Activated T-helper 17 cell treated with anti-CD3 and anti-CD28 coated beads, Interleukin-2, amount 50 U/mL, for 72 hours (primary cell): ENCODE measurements at places on chromosomes 7 and 10.

DNA sequence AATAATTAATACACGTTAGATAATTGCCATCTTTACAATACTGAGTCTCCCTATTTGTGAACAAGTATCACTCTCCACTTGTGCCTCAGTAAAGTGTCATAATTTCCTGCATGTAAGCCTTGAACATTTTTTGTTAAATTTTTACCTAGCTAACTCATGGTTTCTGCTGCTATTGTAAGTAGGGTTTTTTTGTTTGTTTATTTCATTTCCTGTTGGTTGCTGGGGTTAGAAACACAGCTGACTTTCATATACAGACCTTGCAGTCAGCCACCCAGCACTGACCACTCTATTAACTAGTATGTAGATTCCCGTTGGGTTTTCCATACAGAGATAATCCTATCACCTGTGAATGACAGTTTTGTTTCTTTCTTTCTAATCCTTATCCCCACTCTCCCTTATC is 133.3 kb downstream of the MPP7 start:
- no peak for ATAC-seq

DNA sequence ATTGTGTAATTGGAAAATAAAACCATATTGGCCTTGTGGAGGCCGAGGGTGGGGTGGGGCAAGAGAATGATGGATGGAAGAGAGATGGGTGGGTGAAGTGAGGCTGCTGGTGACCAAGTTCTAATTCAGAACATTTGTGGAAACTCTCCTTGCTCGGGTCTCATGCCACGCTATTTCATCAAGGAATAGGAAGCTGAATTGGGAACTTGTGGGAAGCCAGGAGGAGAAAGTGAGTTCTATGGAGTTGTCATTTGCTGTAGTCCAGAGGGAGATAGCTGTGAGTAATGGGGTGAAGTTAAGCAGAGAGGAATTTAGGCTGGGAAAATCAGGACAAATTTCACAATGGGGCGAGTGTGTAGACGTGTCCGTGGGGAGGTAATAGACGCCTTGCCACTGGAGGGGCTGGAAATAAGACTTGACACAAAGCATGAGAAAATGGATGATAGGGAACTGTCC is 339.2 kb downstream of the LRMDA start:
- ATAC-seq, result no peak

- no peak for ATAC-seq
These were observed 27.3 kb upstream of the PFKP start for GRCh38 chr10:3040069-3040468.

DNA sequence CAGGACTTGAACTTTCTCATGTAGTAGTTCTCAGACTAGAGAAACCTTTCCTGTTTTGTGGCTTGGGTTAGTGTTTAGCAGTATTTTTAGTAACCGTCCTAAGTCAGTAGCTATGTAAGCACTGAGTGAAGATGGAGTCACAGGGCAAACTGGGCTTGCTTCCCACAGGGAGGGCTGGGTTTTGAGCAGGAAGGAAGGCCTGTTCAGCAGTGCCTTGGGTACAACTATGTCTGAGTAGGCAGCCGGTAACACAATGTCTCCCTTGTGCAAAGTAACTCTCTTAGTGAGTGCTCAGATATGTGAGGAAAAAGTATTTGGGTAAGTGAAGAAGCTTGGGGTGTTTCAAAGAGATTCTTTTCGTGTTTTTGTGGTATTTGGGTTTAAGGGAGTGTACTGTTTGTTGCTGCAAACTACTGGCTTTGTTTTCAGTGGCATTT is 96.4 kb downstream of the CCSER2 start:
- peak; percentile 78 for ATAC-seq

- ATAC-seq, result no peak
These were observed 12.1 kb downstream of the OPN1SW start for GRCh38 chr7:128763541-128763940.

GRCh38 chr10:10848488-10849111 is 169.1 kb upstream of the CELF2 start:
- no peak for ATAC-seq

DNA sequence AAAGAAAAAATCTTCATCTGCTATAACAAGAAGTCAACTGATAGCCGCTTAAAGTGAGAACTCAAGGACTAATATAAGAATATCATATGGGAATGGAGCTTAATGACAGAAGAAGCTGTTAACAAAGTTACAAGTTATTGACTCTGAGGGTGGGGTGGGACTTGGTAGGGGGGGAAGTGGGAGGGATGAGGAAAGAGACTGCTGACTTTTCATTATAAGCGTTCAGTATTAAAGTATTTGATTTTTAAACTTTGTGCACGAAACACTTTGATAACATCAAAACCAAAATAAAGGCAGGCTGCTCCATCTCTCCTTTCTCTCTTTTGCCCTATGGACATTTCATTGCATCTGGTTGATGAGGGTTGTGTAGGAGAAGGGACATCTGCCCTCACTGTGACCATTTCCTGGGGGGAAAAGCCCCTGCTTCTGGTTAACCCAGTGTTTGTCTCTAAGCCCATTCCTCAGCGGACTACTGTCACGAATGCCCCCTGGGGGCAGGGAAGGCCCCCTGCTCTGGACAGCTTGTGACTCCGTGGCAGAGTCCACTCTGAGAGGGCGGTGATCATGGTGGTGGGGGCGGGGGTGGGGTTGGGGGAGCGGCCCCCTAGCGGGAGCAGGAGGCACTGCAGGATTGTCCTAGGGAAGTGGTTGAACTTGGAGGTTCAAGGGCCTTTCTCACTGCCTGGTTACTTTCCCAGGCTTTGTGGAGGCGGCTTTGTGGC is 17.4 kb downstream of the SLC13A4 start:
- peak; percentile 26 for ATAC-seq

DNA sequence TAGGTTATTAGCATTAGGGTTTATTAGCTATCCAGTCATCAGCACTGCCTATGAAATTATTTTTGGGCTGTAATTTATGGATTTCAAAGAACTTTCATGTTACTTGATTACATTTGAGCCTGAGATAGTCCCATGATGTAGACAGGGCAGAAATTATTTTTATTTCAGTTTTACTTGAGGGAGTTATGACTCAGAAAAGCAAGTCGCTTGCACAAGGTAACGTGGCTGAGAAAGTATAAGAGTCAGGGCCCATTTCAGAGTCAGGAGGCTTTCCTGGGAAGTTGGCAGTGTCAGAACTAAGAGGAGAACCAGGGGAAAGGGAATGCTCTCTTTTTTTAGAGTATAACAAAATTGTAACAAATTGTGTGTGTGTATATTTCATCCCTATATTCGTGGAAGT is 16.5 kb downstream of the GATA3 start:
- ATAC-seq, result peak; percentile 49

DNA sequence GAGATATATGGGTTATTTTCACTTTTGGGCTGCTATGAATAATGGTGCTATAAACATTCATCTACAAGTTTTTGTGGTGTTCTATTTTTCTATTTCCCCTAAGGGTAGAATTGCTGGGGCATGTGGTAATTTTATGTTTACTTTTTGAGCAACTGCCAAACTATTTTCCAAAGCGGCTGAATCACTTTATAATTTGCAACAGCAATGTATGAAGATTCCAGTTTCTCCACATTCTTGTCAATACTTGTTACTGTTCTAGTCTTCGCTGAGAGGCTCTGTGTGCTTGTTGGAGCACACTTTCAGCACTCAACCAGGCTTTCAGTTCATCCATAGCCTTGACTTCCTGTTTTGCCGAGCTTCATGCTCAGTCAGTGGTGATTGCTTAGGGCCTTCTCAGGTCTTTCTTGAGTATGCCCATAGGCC is 39.0 kb downstream of the ADK start:
- ATAC-seq, result peak; percentile 83

DNA sequence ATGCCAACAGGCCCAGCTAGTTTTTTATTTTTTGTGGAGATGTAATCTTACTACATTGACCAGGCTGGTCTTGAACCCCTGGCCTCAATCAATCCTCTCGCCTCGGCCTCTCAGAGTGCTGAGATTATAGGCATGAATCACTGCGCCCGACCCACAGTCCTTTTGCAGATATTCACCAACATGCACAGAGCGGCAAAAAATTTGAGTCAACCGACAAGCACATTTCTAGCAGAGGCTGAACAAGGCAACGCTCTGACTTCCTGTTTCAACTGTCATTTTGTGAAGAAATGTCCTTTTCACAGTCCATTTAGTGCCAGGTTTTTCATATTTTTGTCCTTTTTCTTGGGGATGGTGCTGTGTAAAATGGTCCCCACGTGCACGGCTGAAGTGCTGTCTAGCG is 71.1 kb upstream of the KAT6B start:
- ATAC-seq, result no peak

- no peak for ATAC-seq
These were observed 650.7 kb downstream of the INHBA start for GRCh38 chr7:41052201-41052600.

- no peak for ATAC-seq
These were observed 9.4 kb upstream of the TMEM168 start for GRCh38 chr7:112799448-112800120.

GRCh38 chr7:130513447-130513846 is 21.6 kb downstream of the MEST start:
- no peak for ATAC-seq
